ENCODE measurements at places on chromosomes 4 and X.
A peak's percentile ranks its signal among the peaks of the same experiment; 100 is the strongest.

- no peak for DNase-seq
Observed at GRCh38 chr4:3836756-3837601, 70.8 kb downstream of the ADRA2C start.

DNA sequence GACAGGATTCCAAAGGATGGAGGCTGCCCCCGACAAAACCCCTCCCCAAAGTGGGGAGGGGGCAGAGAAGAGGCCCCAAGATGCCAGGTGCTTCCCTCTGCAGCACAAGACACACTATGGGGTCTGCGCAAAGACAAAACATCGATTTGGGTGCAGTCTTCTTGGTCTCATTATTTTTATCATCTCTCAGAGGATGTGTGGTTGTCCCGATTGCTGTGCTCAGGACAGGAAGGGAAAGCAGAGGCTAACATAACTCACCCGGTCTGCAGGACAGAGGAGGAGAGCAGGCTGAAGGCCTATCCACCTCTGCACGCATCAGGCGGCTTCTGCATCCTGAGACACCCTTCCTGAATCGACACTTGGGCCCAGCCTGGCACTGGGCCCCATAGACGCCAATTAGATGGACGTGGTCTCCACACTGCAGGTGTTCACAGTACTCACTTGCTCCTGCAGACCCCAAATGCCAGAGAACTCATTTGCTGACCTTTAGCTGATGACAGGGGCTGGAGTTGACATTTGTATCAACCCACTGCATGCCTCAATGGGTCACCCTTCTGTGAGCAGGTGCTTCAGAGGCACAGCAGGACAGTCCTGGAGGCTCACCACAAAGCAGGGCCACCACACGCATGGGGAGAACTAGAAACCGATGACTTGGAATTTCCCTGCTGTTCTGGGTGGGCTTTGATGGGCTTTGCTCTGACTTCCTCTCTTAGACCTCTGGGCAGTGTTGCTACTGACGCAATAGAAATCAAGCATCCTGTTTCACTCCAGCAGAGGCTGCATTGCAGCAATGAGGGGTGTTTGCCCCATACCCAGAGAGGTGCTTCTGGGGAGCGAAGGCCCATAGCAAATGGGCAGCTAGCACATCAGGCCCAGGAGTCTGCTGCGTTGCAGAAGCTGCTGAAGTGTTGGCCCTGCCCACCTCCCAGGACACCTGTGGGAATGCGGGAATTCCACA, 96.3 kb upstream of the ENPP6 start:
- no peak for DNase-seq

DNA sequence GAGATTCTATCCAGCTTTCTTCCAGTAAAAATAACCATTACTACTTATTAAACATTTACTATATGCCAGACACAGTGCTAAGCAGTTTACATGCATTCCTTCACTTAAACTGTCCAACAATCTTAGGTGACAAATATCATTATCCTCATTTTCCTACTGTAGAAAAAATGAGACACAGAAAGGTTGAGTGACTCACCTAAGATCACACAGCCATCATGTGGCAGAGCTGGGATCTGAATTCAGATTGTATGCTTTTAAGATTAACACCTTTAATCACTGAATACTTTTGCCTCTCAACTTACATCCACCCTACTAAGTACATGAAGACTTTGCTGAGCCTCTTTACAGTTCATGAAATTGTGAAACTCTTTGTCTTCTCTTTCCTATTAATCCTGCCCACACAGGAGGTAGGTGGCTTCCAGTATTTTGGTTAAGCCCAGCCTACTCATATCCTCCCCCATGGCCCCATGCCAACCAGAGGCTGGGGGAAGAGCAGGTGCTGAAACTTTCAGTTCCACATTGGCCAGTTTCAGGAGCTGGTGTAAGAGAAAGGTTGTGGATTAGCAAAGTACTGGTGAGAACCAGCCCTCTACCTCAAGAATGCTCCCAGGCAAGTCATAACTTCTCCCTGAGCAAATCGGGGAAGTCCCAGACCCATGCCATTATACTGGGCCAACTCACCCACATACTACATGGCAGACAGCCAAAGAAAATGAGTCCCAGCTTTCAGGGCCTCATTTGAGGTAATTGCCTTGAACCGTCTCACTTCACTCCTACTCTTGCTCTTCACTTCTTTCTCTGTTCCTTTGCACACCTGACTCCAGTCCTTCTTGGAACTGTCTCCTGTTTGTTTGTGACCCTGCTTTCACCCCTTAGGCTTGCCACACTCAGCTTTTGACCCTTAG, 211.1 kb downstream of the GUCY2F start:
- no peak for DNase-seq

DNA sequence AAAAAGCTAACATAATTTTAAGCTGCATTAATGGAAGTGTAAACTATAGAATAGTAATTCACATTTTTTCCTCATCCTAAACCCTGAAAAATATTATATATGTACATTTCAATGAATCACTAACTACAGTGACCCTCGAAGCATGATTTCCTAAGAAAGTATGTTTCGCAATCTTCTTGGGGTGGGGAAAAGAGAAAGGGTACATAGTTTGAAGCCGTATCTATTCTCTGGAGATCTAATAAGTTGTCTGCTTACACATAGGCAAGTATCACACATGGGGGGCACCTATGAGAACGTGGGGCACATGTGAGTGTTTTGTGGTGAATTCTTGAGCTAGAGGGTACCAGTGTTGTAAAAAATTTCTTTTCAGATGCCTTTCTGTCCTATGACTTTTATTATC, 71.2 kb downstream of the JADE1 start:
- peak; percentile 59 for DNase-seq

DNA sequence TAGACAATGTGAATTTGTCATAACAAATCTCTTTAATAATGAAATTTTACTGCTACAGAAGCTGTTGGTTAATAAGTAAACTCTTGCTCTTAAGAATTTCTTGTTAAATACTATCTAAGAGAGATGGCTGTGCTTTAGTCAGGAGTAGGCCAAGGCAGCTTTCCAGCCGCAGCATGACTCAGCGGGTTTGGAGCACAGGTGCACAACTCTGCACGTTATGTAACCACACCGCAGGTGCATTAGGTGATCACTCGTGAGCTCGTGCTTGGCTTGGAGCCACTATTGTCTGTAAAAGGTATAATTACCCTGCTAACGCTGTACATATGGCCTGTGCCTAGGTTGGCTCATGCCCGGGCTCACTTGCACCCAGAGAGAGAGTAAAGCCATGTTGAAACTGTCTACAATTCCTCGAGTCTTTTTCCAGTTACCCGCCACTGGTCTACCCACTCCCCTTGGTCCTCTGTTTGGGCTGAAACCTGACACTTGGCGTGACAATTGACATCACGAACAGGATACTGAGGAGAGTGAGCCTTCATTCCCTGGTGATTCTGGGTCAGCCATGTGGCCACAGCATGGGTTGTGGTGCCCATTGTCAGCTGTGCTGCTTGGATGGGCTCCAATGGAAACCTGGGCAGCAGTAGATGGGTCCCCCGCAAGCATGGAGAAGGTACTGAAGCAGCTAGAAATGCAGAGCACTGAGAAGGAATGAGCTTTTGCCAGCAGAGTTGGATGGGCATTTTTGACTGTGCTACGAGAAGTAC, 18.4 kb upstream of the ANAPC4 start:
- DNase-seq: no peak

DNA sequence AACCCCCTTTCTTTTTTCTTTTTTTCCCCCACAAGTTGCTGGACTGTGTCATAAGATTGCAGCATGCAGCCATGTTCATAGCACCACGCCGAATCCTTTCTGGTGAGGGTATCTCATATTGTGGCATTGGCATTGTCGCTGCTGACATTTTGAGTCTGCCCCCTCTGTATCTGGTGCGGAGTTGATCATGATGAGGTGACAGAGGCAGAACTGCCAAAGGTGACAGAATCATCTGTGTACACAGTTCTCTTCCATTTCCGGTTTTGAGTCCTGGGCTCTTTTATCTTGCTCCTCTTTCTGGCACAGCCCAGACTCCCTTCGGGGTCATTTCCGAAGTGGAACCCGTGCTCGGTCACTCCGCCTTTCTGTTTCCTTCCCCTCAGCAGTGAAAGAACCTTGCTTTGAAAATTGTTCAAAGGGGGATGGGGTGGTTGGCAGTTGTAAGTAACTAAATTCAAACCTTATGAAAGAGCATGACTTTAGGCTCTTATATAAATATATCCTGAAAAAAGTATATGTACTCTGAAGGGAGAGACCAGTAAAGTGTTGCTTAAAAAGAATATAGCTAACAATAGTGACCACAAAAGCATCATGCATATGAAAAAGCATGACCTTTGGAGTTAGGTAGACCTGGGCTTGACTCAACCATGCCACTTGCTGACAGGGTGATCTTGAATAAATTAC, 55.0 kb upstream of the BMP2K start:
- no peak for DNase-seq

DNA sequence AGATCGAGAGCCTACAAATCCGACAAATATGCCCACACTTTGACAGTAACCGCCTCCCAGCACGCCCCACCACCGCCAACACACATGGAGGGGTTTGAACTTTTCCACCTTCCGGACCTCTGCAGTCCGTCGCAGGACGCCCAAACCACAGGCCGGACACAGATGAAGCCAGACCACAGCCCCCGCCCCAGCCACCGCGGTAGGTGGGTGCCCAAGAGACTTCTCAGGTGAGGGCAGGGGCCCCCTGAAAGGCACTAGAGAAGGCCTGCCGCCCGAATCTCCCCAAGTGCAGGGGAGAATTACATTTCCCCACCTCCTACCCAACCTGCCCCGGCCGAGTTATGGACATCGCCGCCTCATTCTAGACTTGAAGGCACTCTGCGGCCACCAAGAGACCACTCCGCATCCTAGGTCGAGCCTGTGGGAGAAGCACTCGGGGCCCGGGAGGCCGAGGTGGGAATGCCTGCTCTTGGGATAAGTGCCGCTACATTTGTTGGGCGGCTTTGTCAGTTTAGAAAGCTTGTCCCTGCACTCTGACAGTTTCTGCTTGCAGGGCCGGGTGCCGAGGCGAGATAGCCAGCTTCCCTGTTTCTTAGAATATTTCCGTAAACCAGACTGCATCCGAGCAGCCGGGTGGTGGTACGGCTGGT, 21.5 kb downstream of the HAND2 start:
- peak; percentile 49 for DNase-seq

GRCh38 chr4:137641544-137641943, 109.2 kb upstream of the PCDH18 start:
- no peak for DNase-seq

DNA sequence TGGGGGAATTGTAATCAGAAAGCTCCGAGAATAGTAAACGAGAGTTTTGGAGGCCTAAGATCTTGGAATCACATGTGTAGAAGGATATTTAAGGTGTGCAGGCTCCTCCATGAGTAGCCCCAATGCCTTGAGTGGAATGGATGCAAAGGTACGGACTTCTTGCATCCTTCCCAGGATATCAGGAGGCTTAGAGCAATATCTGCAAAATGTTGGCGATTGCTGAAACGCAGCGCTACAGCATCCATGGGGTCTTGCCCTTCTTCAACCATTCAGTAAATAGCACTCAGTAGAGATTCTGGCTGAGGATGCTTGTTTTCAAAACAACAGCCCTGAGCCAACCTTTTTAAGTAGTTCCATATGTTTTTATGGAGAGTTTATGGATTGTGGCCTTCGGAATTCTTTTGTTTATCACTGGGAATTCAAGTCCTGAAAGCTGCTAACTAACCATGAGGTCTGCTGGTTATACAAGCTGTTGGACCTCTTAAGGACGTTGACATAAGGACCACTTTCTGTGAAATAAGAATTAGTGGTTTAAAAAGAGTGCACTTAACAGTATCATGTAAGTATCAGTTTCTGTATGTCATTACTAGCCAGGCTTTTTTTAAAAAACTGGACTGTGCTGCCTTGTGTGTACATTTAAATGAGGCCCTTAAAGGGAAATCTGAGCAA, 228.8 kb upstream of the PGRMC2 start:
- no peak for DNase-seq

- no peak for DNase-seq
Observed at GRCh38 chr4:166957451-166957850, 276.8 kb downstream of the SPOCK3 start.

DNA sequence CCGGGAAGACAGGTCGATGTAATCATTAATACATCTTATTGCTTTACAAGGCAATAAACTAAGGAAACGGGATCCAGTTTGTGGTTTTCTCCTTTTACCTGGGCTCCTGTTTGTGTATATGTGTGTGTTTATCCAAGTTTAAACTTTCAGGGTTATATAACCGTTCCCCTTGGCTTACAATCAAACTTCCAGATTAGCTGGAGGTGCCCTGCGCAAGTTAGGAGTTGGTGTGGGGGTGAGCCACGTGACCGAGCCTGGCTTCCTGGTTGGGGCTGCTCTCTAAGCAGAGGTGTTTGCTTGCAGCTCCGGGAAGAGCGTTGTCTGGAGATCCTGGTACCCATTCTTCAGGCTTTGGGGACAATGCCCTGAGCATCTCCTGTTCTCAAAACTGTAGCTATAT, 129.2 kb downstream of the FHDC1 start:
- no peak for DNase-seq
